ENCODE measurements at places on chromosomes 12 and 14. TPM values are rescaled to one million over a fixed set of nuclear protein-coding genes. Genes with fewer than 3 reads are reported as not detected.

GRCh38 chr12:80593766-80594165, 113.7 kb upstream of the MYF6 start:
- DNase-seq = no peak

DNA sequence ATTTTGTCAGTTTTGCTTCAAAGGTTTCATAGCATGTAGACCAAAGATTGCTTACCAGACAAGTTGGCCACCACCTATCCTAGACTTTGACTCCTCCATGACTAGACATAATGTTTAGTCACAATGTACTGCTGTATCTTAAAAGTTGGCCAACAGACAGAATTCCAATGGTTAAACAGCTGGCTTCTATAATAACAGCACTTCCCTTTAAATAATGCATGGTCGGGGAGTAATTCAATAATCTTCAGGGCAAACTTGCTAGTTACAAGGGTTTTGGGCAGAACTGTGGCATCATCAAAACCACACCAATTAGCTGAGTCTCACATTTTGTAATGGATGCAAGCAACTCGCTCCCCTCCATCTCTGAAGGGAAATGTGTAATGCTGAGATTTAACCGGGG, 56.9 kb downstream of the IGF1 start:
- DNase-seq = no peak

- DNase-seq = no peak
Observed at GRCh38 chr14:59244581-59244980, 56.1 kb downstream of the DAAM1 start.

The IL22 gene
- total RNA-seq = 3.1 TPM

The KRT79 gene
- total RNA-seq = not detected

GRCh38 chr12:5185435-5186069, 141.9 kb downstream of the KCNA5 start:
- no peak for DNase-seq

DNA sequence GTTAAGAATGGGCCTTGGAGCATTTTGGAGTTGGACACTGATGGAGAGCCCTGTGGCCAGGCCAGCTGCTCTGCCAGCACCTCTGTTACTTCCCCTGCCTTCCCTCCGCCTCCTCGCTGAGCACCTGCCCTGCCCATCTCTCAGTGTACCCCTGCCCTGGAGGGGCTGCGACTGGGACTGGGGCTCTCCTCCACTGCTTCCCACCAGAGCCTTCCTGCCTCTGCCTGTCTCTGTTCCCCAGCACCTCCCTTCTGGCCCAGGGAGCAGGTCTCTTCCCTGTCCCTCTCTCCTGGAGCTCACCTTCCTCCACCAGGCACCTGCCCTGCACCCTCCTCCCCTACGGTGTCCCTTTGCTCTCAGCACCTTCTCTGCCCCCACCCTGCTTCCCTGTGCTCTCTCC, 62.1 kb downstream of the WDR20 start:
- no peak for DNase-seq

- DNase-seq = no peak
Observed at GRCh38 chr12:89354612-89355067, 2.3 kb upstream of the DUSP6 start.

The FAM90A1 gene
- total RNA-seq = 0.31 TPM

DNA sequence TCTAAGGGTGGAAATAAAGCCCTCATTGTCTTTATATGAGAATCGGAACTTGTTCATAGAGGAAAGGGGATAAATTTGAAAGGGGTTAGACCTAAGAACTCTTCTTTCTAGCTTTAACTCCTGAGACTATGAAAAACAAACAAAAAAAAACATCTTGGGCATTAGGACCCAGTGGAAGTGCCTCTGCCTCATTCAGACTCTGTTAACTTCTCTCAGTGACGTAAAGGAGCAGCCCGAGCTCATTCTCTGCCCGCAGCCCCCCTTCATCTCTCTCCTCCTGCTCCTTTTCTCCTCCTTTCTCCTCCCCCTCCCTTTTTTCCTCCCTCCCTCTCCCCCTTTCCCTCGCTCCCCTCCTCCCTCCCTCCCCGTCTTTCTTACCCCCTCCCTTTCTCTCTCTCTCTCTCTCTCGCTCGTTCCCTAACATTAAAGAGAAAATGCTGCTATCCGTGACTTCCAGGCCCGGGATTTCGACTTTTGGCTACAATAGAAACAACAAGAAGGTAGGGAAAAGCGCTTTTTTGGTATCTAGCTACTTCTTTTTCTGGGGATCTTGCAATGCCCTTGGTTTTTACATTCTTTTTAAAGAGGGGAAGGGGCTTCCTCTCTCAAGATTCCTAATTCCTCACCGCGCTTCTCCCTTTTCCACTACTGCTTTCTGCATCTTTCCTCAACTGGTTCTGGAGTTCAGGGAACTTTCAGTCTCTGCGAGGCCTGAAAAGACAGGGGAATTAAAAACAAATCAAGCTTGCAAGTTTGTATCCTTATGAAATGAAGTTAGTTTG, at the start of gene RBMS2:
Gene RBMS2 (plus strand): TSS at position 231 of the 782 bp plus-strand sequence. CDS start 204 bp downstream, at position 435.
- DNase-seq = peak; percentile 81

- DNase-seq = no peak
Observed at GRCh38 chr14:35695647-35696046, 113.4 kb downstream of the RALGAPA1 start.

DNA sequence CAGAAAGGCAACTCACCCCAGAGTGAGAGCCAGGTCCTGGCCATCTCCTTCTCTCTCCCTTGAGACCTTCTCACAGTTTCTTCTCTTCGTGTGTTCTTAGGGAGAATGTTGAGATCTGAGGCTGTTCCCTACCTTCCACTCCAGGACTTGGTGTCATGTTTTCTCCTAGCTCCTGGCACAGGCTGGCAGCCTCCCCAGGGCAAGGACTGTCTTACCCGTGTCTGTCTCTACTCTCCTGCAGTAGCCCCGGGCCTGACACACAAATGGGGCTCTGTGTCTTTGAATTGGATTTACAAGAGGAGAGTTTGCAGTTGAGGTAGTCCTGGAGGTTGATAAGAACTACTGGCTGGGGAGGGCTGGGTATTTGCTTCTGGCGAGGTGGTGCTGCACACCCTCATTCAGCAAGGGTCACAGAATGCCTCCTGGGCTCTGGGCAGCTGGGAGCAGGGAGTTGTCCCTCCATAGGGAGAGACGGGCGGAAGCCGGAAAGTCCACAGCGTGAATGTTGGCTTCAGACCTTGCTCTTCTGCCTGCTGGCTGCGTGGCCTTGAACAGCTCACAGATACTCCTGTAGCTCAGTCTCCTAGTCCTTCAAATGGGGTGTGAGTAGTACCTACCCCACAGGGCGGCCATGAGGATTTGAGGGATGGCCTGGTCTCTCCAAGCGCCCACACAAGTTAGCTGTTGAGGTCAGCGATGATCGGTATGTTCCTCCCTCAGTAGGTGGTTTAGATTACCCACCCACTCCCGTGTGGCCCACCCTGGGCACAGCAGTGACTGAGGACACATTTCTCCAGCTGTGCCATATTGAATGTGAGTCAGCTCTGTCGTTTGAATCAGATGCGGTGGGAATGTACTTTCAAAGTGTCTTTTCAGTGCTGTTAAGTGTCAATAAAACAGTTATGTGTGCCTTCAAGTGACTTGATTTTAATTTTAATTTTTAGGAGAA, 10.2 kb downstream of the EP400 start:
- no peak for DNase-seq

The PLEKHG7 gene
- not detected for total RNA-seq

DNA sequence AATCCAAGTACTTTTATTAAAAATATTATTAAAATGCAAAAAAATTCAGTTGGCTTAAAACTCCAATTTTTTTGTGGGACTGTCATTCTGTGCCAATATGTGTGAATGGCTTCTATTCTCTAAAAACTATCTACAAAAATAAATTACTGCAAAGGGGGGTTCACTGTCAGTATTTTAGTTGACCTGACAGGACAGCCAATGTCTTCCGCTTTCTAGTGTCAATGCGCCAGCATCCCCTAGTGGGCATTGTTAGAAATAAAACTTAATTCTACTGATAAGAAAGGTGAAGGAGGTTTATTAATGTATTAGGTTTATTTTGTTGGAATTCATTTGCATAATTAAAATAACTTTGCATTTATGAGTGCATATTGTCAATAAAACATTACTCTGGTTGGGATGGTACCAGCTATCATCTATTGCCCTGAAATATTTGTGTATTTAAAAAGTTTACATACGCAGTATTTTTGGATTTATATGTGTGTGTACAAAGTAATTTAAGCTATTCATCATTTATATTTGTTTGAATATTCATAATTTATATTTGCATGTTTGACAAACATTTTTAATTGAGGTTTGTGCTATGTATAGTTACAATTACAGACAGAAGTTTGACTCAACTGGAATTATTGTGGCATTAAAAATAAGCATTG, 527.2 kb downstream of the FLRT2 start:
- DNase-seq = peak; percentile 73

The CLEC1A gene
- total RNA-seq = not detected

DNA sequence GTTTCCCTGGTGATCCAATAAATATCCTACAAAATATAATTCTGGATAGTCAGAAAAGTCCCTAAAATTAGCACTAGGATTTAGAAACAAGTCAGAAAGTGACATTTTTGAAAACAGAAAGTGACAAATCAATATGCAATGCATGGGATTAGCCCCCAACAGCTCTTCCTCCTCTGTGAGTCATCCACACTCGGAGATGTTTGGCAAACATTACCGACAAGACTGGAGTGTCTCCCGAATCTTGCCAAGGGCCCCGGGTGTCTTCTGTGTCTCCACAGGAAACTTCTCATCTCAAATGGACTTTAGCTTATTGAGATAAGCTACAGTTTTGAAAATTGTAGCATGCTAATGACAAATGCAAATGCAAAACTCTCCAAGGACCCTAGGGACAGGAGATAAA, 398.9 kb upstream of the CCDC196 start:
- DNase-seq = no peak

All from activated CD4-positive, alpha-beta T cell treated with anti-CD3 and anti-CD28 coated beads, Interleukin-2, amount 10 ng/mL, durations not matched to agents 24 days and 14 days (primary cell).